ENCODE measurements at places on chromosomes 5 and 9.
A peak's percentile ranks its signal among the peaks of the same experiment; 100 is the strongest.

DNA sequence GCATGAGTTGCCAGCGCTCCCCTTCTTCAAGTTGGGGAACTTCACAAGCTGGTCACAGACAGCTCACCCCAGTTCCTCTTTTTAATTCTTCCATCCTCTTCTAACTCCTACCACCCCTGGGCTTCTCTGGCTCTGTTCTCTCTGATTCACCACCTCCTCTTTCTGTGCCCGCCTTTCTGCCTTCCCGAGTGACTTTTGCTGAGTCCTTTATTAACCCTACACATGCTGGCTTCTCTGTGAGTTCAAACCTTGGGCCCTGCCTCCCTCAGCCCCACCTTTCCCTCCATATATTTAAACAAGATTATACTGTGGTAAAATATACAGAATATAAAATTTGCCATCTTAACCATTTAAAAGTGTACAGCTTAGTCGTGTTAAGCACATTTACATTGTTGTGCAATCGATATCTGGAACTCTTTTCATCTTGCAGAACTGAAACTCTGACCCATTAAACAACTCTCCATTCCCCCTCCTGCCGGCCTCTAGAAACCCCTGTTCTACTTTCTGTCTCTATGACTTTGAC is 32.0 kb downstream of the SLC46A2 start:
- no peak for DNase-seq

GRCh38 chr5:50744776-50745175 is 78.3 kb downstream of the PARP8 start:
- no peak for DNase-seq

DNA sequence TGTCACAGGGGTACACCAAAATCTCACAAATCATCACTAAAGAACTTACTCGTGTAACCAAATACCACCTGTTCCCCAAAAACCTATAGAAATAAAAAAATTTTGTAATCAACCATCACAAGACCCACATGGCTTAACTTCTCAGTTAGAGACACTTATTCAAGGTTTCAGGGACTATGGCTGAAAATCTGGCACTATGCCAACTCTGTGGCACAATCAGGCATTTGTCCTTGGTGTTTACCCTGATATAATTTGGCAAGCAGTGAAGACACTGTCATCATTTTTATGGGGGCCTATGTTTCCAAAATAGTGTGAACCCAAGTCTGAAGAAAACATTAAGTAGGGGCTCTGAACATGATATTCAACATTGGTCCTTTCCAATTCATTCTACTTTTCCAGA is 59.0 kb downstream of the ZNF622 start:
- DNase-seq = no peak

- DNase-seq = no peak
Measured at GRCh38 chr9:121679901-121680635, 28.6 kb downstream of the DAB2IP start.

- no peak for DNase-seq
Measured at GRCh38 chr9:806285-807156, 35.0 kb upstream of the DMRT1 start.

DNA sequence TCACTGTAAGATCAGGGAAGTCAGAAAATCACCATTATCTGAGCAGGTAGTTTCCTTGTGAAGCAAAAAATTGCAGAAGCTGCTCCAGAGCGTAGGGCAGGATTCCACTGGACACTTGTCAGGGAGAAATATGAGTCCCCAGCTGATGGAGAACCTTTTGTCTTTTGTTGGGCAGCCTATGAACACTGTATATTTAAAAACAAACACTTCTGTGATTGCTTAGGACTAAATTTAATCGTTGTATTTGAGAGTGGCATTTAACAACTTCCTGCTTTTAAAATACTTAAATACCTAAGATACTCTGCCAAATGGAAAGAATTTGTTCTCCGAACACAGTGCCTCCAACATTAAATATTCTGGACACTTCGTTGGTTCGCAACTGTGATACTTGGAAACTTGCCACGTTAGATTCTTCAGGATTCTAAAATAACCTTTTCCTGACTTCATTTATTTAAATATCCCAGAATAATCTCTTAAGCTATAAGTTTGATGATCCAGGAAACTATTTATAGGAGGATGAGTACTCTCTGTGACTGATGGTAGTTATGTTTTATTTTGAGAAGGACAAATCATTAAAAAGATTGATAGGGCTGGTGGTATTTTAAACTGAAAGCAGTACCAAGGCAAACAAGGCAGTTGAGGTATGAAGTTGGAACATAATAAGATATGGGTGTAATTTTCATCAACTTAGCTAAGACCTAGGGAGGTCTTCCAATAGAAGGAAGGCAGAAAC is 2.7 kb upstream of the HSPA4 start:
- no peak for DNase-seq

DNA sequence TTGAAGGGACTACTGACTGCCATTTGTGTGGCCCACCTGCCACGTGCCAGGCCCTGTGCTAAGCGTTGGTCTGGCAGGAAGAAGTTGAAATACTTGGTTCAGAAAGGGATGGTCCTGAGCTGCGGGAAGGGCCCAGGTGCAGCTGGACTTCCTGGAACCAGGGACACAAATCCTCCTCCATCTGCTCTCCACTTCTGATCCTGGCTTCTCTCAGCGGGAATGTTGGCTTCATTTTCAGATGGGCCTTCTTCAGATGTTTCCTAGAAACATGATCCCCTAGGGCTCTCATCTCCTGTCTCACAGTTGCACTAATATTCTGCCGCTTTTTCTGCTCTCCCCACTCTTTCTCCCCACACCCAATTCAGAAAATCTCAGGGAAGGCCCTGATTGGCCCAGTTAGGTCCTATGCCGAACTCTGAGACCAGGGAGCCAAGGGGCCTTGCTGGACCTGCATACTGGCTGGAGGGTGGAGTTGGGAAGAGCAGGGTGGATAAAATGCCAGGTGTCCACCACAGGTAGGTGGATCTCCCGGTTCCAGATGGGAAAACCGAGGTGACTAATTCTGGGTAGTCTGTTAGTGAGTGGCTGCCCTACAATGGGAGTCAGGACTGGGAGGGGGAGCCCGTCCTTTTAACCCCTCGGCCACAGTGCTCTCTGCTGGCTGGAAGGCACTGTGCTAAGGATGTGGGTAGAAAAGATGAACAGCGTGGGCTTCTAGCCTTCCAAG is 19.4 kb downstream of the PSAT1 start:
- DNase-seq = no peak

- no peak for DNase-seq
Measured at GRCh38 chr5:16871746-16872339, 64.2 kb downstream of the MYO10 start.

DNA sequence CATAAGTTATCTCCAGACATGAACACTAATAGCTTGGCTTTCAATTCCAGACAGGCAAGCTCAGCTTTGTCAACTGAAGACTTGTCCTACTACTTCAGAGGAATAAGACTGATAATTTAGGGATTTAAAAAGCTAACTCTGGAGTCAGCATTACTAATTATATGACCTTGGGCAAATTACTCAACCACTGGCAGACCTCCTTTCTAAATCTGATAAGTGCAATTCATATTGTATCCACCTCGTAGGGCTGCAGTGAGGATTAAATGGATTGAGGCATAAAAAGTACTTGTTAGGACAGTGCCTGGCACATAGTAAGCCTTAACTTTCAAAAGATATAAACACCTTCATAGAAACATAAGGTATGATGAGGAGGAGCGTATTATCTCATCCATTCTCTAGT is 104.4 kb downstream of the KLHL3 start:
- no peak for DNase-seq

DNA sequence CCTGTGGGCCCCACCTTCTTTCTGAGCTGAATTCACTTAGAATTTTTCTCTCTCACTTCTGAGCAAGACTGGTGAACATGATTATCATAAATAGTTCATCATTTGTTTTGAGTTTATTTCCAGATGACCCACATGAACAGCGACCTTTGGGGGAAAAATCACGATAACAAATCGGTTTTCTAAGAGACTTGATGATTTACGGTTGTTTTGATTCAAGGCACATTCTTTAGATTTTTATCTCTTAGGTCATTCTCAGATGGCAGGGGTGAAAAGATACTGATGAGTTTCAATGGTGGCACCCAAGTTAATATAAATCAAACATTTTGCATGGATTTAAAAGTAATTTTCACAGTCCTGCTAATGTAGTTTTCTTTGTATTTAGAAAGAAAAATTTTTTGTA is 95.1 kb downstream of the DMXL1 start:
- DNase-seq = no peak

GRCh38 chr5:123176224-123176937 is 87.3 kb downstream of the PRDM6 start:
- no peak for DNase-seq

GRCh38 chr9:16202221-16202620 is 649.4 kb downstream of the CCDC171 start:
- no peak for DNase-seq

DNA sequence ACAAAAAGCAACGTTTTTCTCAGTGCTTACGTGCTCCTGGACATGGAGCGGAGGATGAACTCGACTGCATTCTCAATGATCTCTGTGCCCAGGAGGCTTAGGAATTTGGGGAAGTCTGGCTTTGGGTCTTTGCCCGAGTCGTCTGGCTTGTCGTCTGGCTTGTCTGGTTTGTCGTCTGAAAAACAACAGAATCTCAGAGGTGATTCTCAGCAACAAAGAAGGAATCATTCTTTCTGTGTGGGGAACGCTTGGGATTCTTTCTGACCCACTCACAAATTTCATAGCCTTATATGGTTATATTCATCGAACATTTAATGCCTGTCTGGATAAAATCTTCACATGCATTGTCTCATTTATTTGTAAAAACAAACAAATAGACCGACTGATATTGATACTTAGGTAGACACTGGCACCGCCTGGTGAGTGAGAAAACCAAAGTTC is 4.7 kb downstream of the C5orf46 start:
- DNase-seq = no peak

- DNase-seq = no peak
Measured at GRCh38 chr9:105251133-105251532, 6.7 kb downstream of the SLC44A1 start.

DNA sequence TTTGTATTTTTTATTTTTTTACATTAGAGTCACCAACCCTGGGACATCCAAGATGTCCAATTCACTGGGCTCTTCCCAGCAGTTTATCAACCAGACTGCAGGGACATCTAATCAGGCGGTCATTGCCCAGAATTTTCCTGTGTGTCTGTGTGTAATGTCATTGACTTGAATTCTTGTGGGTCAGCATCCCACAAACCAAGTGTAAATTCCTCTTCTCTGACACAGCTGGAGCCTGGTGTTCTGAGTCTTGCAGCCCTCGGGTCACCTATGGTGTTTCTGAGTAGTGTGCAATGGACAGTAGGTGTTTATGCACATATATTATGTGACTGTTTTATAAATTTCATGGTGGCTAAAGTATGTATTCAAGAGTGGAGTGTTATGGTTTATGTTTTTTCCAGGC is 815.7 kb downstream of the SEMA5A start:
- DNase-seq = no peak

- no peak for DNase-seq
Measured at GRCh38 chr9:131679261-131680020, 60.4 kb downstream of the RAPGEF1 start.

- no peak for DNase-seq
Measured at GRCh38 chr5:95035891-95036685, 248.8 kb downstream of the MCTP1 start.

DNA sequence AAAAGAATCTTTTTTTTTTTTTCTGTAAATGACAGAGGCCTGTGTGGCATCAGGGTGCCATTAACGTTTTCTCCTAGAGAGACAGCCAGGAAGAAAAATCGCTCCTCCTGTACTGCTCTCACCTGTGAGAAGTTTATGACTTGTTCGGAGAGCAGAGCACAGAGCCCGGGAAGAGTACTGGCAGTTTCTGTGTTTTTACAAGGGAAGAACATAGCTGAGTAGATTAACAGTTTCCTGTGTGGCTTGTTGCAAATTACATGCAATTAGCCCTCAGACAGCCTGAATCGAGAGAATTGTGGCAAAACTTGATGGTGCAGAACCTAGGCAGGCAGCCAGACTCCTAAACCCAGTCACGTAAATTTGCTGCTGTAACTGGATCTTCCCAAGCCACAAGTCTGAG is 32.1 kb downstream of the PRKACG start:
- no peak for DNase-seq

DNA sequence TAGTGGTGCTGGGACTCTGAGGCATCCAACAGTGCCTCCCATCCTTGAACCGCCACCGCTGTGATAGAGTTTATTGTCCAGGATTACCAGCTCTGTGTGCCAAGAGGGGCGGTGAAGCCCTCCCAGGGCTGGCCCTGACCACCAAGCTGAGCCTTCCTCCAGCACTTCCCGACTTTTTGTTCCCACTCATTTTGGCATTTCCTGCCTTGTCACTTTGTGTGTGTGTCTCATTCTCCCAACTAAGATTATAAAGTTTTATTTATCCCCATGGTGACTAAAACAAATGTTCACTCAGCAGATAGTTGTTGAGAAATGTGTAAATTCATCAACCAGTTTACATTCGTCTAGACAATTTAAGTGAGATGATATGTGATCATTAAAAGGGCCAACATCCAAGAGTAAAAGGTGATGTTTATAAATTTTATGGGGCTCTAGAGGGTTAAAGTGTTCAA is 2.5 kb downstream of the F2R start:
- DNase-seq = no peak

GRCh38 chr5:168808051-168808616 is 229.0 kb upstream of the PANK3 start:
- DNase-seq = no peak

DNA sequence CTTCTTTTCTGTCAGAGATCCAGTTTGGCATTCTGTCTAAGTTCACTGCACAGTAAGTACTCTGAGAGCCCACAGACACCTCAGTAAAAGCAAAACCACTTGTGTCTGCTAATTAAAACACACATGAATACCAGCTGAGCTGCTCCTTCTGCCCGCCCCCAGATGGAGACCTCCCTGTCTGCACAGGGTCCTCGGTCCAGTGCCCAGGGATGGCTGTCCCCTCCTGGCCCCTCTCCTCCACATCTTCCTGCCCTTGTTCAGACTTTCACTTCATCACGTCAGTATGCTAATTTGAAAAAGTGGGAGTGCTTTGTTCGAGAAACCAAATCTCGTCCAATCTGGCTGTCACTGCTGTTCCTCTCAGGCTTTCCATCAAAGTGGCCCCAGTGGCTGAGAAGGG is 43.5 kb downstream of the LIX1 start:
- DNase-seq = no peak

DNA sequence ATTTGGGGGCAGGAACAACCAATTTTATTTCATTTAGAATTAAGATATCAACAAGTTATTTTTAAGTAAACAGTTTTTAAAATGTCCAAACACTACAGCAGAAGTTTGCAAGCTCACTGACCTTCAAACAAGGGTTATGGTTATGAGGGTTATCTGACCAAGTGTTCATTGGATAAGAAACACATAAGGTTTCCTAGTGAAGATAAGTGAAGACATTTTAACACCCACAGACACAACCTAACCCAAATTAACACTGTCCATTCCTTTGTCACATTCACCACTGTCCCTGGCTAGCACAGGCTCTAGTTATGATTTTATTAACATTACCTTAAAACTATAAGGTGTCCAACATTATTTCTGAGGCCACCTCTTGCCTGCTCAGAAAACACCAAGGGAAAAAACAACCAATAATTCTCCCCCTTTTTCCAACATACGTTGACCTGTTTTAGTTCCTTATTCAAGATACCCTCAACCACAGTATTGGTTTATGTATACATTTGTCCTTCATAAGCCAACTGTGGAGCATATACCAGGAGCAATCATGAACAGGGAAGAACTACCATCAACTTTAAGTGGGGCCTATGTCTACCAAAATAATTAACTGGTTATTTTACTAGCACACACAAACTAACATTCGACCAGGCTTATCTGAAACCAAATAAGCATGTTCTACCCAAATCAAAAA is 4.0 kb downstream of the ETF1 start:
- no peak for DNase-seq

GRCh38 chr5:139660923-139661814 is 13.0 kb downstream of the CXXC5 start:
- DNase-seq = peak; percentile 86

GRCh38 chr5:42665857-42666256 is 90.8 kb upstream of the CCDC152 start:
- DNase-seq = no peak

Data from T1000 (cell line).